ENCODE measurements at places on chromosomes 3 and 15.
A peak's percentile ranks its signal among the peaks of the same experiment; 100 is the strongest.

GRCh38 chr3:158802409-158803268 is 785 bp downstream of the MFSD1 start:
- no peak for DNase-seq

DNA sequence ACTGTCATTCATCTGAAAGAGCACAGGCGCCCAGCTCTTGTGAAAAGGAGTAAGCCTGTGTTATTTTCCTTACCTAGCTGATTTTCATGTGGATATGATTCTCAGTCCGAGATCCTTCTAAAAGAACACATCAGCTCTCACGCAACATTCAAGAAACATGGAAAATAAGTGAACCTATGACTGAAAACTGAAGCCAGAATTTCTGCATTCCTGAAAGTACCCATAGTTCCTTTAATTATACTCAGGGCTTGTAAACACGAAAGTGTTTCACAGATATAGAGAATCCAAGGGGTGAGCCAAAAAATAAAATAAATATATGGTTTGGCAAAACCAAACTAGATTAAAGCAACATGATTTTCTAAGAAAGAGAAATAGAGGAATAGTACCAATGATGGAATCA is 100.8 kb upstream of the CHMP2B start:
- no peak for DNase-seq

GRCh38 chr15:71914092-71914491 is 103.7 kb downstream of the NR2E3 start:
- no peak for DNase-seq

DNA sequence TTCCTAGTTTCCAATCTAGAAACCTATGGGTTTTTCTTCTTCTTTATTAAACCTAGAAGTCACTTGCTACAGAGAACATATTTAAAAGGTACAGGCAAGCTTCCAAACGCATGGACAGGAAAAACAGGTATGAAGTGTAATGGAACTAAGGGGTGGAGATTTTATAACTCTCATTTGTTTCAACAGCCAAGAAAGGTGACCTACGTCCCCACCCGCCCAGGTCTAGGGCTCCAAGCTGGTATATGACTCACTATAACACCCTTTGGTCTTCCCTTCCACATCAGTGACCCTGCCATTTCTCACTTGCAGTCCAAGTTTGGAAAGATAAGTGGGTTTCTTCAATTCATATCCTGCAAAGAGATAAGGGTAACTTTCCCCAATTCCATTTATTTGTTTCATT is 6.0 kb upstream of the LIPH start:
- DNase-seq = peak; percentile 15

- DNase-seq = peak; percentile 56
Measured at GRCh38 chr3:31356941-31357340, 175.8 kb upstream of the STT3B start.

DNA sequence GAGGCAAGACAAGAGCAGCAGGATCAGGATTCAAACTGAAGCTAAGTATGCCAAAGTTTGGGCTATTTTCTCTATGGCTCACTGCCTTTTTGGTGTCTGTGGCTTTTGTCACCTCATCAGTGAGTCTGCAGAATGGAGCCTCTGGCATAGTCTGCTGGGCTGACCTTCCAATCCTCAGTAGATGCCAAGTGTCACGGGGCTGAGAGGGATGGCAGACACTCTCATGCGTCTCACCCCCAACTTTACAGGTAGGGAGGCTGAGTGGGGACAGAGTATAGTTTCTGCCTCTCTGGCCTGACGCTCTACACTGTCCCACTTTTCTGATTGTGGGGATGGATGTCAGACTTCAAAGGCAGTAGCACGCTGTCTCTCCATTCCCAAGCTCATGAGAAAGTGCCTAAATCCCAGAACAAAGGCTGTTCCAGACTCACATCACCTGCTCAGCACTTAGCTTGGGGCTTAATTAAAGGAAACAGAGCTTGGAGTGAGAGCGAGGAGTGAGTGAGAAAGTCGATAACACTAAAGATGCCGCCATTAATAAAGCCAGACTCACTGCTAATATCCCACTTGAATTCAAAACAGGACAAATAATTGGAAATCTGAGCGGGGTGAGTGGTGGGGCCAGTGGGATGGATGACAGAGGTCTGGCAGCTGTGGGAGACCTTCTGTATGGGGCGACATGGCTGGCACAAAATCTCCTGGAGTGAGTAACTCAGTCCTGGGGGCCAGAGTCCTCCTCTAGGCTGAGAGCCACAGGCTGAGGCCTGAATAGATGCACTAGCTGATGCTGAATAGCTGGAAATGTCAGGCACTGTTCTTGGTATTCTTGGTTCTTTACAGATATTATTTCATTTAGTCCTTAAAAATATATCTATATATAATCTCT is 78.4 kb upstream of the MRPS22 start:
- DNase-seq = no peak

DNA sequence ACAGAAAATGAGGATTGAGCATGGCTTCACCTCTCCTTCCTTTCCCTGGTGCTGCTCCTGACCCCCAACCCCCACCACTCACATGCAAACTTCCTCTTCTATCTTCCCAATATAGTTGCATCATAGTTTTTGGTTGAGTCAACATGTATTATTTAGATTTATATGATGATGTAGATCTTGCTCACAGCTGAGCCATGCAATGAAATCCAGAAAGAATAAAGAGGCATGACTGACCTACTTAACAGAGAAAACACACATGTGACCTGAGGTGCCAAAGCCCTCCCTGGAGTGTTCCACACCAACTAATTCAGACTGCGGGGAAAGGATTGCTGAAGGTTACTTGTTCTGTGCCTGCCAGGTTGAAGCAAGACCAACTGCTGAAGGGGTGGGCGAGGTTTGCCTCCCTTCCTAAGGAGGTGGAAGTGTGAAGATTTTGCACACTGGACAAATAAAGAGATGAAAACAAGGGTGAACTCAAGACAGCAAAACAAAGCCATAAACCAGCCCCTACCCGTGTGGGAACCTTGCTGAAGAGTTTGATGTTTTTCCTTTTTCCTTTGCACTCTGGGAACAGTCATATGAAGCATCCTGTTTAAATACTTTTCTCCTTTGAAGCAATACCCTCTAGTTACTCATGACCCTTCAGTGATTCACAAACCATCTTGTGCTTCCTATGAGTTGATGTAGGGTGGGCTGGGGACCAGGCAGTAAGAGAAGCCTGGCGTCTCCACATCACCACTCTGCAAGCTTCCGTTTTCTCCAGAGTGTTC is 155.2 kb upstream of the UBE2E1 start:
- peak; percentile 96 for DNase-seq

- no peak for DNase-seq
Measured at GRCh38 chr15:98289747-98290146, 329.2 kb downstream of the ARRDC4 start.

DNA sequence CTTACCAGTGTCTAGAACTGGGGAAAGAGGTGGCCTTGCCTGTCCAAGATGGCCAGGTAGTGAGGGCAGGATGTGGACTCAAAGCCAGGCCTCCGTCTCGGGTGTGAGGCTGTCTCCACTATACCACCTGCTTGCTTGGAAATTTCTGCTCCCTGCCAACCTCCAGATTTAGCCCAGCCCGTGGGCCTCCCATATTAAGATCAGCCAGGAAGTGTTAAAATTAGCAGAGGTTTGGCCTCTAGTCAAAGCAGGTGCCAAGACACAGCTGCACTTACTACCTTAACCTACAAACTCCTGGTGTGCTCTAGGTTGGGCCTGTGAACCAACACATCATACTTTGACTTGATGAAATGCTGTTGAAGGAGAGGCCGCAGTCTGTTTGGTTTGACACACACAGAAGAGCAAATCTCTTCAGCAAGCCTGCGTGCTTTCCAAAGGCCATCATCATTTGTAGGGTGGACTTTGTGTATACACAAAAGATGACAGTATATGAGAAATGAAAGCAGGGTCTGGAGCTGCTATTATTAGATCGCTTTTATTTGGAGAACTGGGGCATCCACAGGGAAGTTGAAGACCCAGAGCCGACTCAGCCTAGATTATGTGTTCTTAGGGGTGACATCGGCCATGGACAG is 206.5 kb downstream of the XXYLT1 start:
- no peak for DNase-seq

- DNase-seq = peak; percentile 26
Measured at GRCh38 chr15:72050700-72051099, 67.2 kb downstream of the MYO9A start.

GRCh38 chr15:83837945-83838571 is 184.1 kb downstream of the ADAMTSL3 start:
- DNase-seq = peak; percentile 43

DNA sequence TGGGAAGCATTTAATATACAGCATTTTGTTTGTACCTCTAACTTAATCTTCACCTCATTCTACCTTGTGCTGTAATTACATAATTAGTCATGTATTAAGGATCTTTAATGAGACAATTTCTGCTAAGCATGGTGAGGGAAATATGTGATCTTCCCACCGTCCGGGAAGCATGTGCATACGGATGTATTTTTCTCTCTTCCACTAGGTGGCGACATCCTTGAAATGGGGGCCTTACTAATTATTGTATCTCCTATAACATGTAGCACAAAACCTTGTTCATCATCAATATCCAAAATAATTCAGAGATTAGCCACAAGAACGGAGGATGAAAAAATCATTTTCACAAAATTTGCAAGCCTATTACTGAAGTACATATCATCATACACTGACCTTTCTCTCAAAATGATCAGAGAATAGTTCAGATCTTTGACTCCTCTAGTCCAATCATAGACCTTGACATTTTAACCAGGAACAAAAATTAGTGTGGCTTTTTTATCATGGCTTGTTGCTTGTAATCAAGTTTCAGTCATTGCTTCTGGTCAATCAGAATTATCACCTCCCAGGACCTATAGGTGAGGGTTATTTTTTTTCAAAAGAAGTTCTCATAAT is 148.9 kb upstream of the GBE1 start:
- DNase-seq = peak; percentile 50

- DNase-seq = peak; percentile 89
Measured at GRCh38 chr3:47381317-47382157, 716 bp downstream of the PTPN23 start.

DNA sequence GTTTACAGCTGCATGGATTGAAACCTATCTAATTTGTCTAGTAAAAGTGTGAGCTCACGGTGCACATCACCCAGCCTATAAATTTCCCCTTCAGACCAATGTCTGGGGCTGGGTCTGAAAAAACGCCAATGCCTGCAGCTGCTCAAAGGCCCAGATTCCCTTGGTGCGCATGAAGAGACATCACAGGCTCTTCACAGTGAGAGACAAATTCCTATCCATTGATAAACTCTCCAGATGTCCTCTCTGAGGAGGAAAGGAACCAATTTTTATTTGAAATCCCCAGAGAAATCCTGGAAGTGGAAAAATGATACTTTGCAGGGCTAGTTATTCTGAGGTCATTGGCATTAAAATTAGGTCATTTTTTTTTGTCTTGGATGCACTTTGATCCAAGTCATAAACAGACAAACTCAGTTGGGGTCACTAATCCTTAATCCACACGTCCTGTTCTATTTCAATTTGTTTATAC is 360.5 kb downstream of the EPHA3 start:
- DNase-seq = no peak

DNA sequence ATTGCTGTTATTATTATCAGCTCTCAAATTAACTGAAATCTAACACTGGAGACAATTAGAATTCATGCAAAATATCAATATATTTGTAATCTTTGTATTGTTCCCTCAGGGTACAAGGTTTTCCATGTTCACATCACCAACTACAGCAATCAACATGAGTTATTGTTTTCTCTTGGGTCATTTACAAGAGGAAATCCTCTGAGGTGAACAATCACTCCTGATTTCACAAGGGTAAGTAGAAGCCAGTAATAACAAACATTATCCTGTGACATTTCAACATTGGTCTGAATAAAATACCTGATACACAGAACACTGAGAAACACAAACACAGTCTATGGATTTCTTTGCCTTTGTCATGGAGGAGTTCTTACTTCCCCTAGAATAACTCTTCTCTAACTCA is 174.0 kb downstream of the SUCNR1 start:
- DNase-seq = peak; percentile 90

- no peak for DNase-seq
Measured at GRCh38 chr3:183247011-183247589, 6.0 kb upstream of the B3GNT5 start.

- DNase-seq = no peak
Measured at GRCh38 chr3:112472691-112473090, 26.6 kb downstream of the BTLA start.

DNA sequence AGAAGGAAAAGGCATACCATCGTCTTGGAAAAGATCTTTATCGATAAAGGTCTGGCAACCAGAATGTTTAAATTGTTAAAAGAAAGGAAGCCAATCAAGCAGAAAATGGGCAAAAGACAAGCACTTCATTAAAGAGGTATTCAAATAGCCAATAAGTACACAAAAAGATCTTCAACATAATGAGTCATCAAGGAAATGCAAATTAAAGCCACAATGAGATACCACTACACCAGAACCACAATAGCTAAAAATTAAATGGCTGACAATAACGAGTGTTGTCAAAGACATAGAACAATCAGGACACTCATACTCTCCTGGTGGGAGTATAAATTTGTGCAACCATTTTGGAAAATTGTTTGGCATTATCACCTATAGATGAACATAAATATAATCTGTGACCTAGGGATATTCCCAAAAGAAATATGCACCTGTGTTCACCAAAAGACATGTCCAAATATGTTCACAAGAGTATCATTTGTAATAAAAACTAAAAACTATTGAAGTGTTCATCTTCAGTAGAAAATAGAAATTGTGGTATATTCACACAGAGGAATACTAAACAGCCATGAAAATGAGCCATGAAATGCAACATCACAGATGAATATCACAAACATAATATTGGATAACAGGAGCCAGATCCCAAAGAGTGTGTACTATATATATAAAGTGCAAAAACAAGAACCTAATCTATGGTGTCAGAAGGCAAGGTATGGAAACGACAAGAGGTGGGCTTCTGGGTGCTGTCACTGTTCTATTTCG is 14.4 kb upstream of the BTBD1 start:
- DNase-seq = no peak

Measured in cardiac fibroblast (primary cell).